DND-41 (cell line): ENCODE measurements at places on chromosomes 1 and 21.
A peak's percentile ranks its signal among the peaks of the same experiment; 100 is the strongest.

- no peak overlapping the region for H3K27ac ChIP-seq
- H3K36me3 ChIP-seq: no peaks in the 10 kb centered on the region
- H3K4me1 ChIP-seq: no peaks in the 10 kb centered on the region
- DNase-seq: no peak
- no peak overlapping the region for H3K4me3 ChIP-seq
Observed at GRCh38 chr21:44414291-44415072, 40.8 kb upstream of the LRRC3 start.

- no peaks in the 10 kb centered on the region for H3K4me1 ChIP-seq
- DNase-seq: peak; percentile 59
- no peaks in the 10 kb centered on the region for H3K36me3 ChIP-seq
- H3K27me3 ChIP-seq: peaks cover 35% of the 10 kb centered on the region
- no peak overlapping the region for H3K27ac ChIP-seq
- H3K4me3 ChIP-seq: no peak overlapping the region
Observed at GRCh38 chr1:41282679-41283317, 40.7 kb upstream of the SCMH1 start.

- H3K4me1 ChIP-seq: 0 out of 2 replicates have a peak, but pooled peaks cover 4% of the 10 kb centered on the region
- H3K27ac ChIP-seq: no peak overlapping the region
- H3K36me3 ChIP-seq: no peaks in the 10 kb centered on the region
- no peak overlapping the region for H3K4me3 ChIP-seq
- no peaks in the 10 kb centered on the region for H3K27me3 ChIP-seq
Observed at GRCh38 chr21:35737449-35737848, 322.9 kb downstream of the SETD4 start.

DNA sequence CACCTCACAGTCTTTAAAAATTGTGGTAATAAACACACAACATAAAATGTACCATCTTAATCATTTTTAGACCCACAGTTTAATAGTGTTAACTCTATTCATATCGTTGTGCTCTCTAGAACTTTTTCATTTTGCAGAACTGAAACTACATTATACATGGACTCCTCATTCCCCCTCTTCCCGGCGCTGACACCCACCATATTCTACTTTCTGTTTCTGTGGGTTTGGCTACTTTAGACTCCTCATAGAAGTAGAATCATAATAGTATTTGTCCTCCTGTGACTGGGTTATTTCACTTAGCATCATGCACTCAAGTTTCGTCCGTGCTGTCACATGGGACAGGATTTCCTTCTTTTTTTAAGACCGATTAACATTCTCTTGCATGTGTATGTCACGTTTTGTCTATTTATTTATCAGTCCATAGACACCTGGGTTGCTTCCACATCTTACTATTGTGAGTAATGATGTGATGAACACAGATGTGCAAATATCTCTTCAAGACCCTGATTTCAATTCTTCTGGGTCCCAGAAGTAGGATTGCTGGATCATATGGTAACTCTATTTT is 62.9 kb upstream of the TMPRSS2 start:
- no peak for DNase-seq
- no peaks in the 10 kb centered on the region for H3K4me1 ChIP-seq
- H3K4me3 ChIP-seq: no peak overlapping the region
- no peaks in the 10 kb centered on the region for H3K27me3 ChIP-seq
- no peaks in the 10 kb centered on the region for H3K36me3 ChIP-seq
- H3K27ac ChIP-seq: no peak overlapping the region

DNA sequence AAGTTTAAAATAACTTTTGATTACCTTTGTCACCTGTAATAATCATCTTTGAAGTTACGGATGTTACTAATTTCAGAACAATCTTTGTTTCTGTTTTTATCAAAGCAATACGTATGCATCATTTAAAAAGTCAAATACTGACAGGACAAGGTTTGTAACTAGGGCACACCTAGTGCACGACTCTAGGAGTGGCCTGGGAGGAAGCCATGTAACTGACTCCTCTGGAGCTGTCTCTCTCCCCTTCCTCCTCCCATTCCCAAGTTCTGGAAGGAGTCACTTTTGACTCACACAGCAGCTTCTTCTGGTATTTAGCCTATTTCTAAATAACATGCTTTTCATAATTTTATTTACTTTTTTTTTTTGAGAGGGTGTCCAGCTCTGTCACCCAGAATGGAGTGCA is 11.8 kb upstream of the RAP1GAP start:
- H3K27me3 ChIP-seq: no peaks in the 10 kb centered on the region
- no peak overlapping the region for H3K27ac ChIP-seq
- peaks cover 61% of the 10 kb centered on the region for H3K36me3 ChIP-seq
- H3K4me3 ChIP-seq: no peak overlapping the region
- H3K4me1 ChIP-seq: no peaks in the 10 kb centered on the region
- DNase-seq: no peak

DNA sequence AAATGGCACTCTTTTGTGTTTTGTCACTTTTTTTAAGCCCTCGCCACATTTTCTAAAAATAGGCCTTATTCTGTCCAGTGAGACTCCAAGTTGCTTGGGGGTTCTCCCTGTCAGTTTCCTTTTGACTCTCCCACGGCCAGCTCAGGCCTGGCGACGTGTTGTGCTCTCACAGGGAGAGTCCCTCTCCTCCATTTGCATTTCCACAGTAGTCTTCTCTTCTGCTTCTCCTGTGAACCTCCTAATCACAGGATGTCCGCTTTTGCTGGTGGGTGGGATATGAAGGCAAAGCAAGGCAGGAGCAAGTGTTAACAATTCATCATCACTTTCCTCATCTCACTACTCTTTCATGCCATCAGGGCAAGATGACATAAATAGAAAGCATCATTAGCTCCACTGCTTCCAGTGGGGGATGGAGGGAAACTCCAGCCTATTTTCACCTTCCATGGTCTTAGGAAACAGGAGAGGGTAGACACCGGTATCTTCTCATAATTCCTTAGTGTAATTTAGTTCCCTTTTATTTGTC is 99.8 kb downstream of the INTS7 start:
- no peaks in the 10 kb centered on the region for H3K36me3 ChIP-seq
- H3K27ac ChIP-seq: no peak overlapping the region
- DNase-seq: no peak
- no peaks in the 10 kb centered on the region for H3K27me3 ChIP-seq
- H3K4me1 ChIP-seq: no peaks in the 10 kb centered on the region
- H3K4me3 ChIP-seq: no peak overlapping the region
